ENCODE measurements at places on chromosomes 13 and 19.
A peak's percentile ranks its signal among the peaks of the same experiment; 100 is the strongest.

DNA sequence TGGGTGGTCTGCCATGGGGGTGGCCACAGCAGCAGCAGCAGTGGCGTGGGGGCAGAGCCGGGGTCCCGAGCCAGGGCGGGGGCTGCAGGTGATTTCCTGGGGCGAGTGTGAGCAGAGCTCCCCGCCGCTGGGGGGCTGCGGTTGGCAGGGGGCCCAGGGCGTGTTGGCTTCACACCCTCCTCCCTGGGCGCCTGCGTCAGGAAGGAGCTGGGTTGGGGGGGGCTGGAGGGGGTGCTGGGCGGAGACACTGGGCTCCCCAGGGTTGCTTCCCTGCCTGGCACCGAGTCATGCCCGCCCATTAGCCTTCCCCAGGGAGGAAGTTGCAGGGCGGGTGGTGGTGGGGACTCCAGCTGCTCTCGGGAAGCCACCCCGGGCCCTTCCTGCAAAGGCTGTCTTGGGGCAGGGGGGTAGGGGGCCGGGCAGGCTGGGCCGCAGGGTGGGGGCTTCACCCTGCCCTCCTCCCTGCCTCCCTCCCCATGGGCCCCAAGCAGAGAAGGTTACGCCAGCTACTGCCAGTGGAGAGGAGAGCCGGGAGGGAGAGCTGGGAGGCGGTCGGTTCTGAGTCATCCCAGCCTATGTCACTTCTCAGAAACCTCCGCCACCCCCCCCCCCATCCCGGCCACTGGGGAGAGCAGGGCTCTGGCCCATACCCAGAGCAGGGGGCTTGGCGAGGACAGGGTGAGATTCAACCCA lies 4.6 kb downstream of the MIDN start:
- DNase-seq: peak; percentile 97

DNA sequence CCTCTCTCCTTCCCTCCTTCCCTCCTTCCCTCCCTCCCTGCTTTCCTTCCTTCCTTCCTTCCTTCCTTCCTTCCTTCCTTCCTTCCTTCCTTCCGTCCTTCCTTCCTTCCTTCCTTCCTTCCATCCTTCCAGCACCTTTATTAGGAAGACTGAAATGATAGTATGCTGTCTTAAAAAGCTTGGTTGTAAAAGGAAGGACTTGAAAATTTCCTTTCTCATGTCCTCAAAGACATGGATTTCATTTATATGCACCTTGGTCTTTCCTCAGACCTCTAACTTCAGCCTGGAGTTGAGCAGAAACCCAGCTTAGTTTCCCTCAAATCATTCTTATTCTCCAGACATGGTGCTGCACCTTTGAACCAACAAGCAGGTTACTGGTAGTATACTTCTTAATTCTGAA lies 141.7 kb downstream of the GPC6 start:
- DNase-seq: no peak

DNA sequence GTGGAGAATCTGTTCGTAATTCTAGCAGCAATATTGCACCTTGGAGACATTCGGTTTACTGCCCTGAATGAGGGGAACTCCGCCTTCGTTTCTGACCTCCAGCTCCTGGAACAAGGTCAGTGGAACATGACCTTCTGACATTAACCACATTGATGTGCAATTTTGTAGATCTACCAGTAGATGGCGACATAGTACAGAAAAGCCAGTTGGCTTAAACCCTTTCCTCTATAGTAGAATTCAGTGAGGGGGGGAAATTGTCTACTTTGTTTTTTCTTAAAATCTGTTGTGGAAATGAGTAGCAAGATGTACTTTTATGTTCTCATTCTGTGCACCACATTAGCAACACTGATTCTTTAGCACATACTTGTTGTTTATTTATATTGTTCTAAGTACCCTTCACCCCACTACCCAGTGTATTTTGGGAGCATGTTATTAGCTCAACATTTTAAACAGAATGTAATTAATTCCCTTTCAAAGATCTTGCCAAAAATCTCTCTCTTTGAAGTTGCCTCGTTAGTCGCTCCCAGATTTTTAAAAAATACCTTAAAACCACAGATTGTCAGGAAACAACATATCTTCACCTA lies 332.2 kb downstream of the MYO16 start:
- DNase-seq: peak; percentile 62

DNA sequence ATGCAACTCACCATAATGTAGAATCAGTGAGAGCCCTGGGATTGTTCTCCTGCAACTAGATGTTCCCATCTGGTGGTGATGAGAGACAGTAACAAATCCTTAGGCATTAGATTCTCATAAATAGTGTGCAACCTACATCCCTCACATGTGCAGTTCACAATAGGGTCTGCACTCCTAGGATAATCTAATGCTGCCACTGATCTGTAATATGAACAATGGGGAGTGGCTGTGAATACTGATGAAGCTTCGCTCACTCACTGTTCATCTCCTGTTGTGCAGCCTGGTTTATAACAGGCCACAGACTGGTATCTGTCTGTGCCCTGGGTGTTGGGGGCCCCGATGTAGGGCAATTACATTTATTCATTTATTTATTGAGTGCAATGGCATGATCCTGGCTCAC lies 86.9 kb downstream of the ZNF254 start:
- DNase-seq: no peak

DNA sequence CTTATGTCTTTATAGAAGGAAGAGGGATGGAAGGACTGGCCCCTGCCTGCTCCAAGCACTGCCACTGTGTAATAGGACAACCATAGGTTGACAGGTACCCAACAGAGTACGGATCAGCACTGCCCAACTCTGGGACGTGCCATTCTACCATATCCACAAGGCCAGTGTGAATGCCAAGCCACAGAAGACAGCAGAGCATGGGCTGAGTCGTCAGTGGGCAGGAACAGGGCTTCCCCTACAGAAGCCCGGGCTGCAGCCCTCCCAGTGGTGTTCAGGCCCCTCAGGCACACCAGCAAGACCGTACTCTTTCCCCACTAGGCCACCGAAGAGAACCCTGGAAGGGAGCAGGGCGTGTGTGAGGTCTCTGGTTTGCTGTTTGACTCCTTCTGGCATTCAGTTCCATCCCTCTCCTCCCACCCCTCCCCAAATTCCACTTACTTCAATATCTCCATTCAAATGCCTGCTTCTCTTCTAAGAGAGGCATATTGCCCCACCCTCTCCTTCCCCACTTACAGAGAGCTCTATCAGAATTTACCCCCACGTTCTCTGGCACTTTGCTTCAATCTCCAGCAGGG lies 209.4 kb downstream of the FOXO1 start:
- no peak for DNase-seq

- no peak for DNase-seq
Measured at GRCh38 chr13:26664876-26665275, 95.7 kb downstream of the GPR12 start.

DNA sequence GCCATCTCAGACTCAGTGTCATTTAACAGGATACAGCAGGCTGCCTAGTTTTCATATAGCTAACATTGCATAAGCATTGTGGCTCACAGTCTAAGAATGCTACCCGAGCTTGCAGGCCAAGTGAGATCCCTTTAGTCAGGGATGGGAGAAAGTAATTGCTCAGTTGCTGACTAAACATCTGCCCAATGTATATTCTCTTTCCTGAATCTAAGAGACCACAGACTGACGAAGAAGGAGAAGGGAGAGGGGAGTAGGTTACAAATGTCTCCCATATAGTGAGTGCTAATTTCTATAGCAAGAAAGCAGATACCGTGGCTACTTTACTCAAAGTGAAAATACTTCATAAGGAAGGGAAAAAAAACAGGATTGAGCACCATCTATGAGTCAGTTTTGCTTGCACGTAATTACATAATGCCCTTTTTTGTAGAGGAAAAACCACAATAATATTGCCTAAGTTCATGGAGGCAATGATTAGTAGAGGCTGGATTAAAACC lies 453.9 kb downstream of the COG6 start:
- peak; percentile 73 for DNase-seq

DNA sequence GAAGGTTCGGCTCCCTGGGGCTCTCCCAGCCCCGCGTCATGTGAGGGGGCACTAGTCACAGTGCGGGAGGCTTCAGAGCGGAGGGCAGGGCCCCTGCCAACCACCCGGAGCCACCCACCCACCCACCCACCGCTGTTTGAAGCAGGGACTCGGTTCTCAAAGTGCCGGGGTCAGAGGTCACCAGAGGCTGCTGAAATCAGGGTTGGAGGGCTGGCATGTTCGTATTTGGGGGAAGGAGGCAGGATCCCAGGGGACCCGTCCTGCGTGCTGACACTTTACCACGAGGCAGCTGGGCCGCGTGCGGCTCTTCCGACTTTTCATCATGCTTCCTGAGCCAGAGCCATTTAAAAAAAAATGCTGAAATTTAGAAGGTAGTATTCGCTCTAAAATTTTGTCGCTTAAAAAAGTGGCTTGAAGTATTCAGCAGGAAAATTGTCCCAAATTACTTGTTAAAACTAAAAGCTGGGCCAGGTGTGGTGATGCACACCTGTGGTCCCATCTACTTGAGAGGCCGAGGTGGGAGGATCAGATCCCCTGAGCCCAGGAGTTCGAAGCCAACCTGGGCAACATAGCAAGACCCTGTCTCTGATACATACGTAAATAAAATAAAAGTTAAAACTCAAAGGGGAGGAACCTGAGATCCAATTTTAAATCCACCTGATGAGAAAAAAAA lies 21.2 kb downstream of the ATP11A start:
- DNase-seq: no peak

- peak; percentile 36 for DNase-seq
Measured at GRCh38 chr13:100872761-100873160, 198.2 kb upstream of the TMTC4 start.

DNA sequence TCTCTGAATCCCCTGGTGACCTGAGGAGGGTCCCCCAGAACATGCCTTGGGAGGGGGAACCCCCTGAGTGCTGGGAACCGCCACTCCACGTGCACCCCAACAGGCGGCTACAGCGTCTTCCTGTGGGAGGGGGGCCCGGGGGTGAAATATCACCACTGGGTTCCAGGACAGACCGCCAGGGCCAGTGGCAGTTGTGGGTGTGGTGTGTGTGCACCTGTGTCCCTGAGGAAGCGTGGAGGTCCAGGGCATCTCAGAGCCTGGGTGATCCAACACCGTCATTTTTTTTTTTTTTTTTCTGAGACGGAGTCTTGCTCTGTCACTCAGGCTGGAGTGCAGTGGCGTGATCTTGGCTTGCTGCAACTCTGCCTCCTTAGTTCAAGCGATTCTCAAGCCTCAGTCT lies 4.2 kb downstream of the ADGRE5 start:
- DNase-seq: no peak

GRCh38 chr13:23771552-23771951 lies 117.6 kb downstream of the MIPEP start:
- no peak for DNase-seq

- no peak for DNase-seq
Measured at GRCh38 chr19:31268751-31269383, 80.4 kb downstream of the TSHZ3 start.

GRCh38 chr13:55893540-55893939 lies 1247.2 kb upstream of the PRR20A start:
- no peak for DNase-seq

GRCh38 chr13:79349011-79349410 lies 57.0 kb downstream of the RBM26 start:
- peak; percentile 13 for DNase-seq

- peak; percentile 73 for DNase-seq
Measured at GRCh38 chr13:28324181-28324789, 170.6 kb downstream of the FLT1 start.

GRCh38 chr13:48828962-48829411 lies 146.7 kb upstream of the FNDC3A start:
- peak; percentile 32 for DNase-seq

- DNase-seq: no peak
Measured at GRCh38 chr19:45553464-45553863, 31.1 kb downstream of the OPA3 start.

- DNase-seq: no peak
Measured at GRCh38 chr13:90884066-90884465, 463.4 kb upstream of the MIR17HG start.

Measured in IMR-90 (cell line).